ENCODE measurements at places on chromosomes 16 and 17.

DNA sequence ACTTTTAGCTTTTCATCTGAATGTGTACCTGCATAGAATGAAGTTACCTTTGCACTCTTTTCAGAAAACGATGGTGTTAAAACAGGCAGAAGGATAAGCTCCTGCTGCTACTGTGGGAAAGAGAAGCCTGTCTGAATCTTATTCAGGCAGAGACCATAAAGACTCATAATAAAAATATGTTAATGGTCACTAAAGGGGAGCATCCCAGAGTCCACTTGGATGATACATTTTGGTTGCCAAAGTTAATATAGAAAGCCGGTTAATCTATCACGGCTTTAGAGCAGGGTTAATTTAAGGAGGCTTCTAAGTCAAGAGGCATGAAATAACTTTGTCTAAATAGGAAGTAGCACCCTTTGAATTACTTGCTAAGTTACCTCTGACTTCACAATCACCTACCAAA is 2.9 kb downstream of the MARCHF10 start:
- no peak for DNase-seq

GRCh38 chr17:44121997-44122815 is 1.2 kb downstream of the HDAC5 start:
- DNase-seq, result no peak

DNA sequence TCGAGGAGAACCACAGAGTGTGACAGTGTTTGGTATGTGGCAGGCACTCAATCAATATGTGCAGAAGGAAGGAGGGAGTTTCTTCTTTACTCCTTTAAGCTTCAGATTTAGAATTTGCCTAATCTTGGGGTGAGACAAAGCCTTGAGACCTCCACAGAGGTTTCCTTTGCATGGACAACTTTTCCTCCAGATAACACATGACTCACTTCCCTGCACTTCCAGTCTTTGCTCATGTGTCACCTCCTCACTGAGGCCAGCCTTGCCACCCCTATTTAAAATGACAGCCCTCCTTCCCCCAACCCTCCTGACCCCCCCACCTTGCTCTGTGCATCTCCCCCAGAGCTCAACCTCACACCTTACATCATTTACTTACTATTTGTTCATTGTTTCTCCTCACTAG is 17.4 kb upstream of the NOS2 start:
- peak; percentile 75 for DNase-seq

DNA sequence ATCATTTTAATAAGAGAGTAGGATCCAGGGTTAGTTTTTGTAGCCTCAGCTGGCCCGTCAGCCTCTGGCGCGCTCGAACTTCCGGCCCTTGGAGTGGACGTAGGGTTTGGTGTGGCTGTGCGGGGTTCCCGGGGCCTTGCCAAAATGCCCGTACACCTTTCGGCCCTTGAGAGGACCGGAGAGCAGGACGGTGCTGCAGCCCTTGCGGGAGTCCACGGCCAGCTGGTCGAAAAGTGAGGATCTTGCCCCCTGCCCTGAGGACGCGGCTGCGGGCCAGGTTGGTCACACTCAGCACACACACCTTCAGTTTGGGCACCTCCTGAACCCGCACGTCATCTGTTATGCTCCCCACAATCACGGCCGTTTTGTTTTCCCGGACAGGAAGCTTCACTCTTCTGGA is 42.2 kb upstream of the CNTNAP4 start:
- no peak for DNase-seq

- no peak for DNase-seq
These were observed 44.2 kb downstream of the ADCY7 start for GRCh38 chr16:50310308-50311133.

GRCh38 chr17:43467981-43468581 is 15.7 kb upstream of the DHX8 start:
- no peak for DNase-seq

DNA sequence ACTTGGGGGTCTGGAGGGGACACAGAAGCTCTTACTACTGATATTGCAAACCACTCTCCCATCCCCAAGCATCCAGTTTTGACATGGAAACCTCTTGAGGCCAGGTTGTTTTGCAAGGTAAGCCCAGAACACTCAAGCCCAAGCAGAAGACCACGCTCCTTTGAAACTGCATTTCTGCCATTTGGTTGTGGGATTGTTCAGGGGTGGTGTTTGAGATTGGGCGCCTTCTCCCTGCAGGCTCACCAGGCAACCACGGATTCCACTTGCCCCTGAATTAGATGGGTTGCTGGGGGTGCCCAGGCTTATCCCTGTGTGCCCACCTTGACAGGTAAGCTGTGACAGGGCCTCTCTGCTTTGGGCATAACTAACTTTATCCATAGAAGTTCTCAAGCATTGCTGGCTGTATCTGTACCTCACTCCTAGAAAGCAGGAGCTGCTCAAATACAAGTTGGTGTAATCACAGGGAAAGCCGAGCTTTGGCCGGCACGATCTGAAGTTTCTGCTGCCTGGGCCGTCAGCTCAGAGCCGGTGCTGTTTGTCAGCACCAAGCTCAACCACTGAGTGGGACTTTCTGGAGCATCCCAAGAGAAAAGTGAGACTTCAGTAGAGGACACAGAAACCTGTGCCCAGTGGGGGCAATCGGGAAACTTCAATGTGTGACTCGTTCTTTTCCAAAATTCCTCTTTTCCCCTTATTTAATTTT is 93.6 kb downstream of the CYLD start:
- DNase-seq, result no peak

GRCh38 chr17:5665164-5665563 is 80.9 kb upstream of the NLRP1 start:
- DNase-seq, result no peak

GRCh38 chr17:77153999-77154586 is 13.3 kb downstream of the SEC14L1 start:
- DNase-seq, result no peak

DNA sequence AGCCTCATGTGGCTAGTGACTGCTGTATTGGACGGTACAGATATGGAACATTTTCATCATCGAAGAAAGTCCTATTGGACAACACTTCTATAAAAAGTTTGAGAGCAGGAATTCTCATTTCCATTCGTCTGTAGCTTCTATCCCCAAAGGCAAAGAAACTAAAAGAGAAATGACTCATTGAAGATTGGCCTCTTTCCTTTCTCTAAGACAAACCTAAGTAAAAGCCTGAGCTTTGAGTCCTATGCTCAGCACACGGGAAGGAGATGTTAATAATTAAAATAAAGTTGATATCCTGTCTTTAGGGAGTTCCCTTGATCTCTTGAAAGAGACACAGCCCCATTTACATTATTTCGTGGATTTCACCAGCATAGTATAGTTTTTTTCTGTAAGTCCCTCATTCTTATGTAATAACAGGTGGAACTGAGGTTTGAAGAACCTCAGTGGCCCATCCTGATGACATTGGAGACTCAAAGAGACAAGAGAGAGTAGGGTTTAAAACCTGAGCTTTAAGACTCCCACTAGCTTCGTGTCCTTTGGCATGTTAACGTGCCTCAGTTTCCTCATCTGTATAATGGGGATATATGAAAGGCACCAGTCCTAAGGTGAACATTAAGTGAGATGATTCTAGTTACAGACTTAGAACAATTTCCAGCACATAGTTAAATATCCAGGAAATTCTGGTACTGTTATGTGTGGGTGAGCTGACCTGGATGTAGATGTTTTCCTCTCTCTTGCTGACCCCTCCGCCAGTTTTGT is 174.0 kb downstream of the IRX3 start:
- no peak for DNase-seq

DNA sequence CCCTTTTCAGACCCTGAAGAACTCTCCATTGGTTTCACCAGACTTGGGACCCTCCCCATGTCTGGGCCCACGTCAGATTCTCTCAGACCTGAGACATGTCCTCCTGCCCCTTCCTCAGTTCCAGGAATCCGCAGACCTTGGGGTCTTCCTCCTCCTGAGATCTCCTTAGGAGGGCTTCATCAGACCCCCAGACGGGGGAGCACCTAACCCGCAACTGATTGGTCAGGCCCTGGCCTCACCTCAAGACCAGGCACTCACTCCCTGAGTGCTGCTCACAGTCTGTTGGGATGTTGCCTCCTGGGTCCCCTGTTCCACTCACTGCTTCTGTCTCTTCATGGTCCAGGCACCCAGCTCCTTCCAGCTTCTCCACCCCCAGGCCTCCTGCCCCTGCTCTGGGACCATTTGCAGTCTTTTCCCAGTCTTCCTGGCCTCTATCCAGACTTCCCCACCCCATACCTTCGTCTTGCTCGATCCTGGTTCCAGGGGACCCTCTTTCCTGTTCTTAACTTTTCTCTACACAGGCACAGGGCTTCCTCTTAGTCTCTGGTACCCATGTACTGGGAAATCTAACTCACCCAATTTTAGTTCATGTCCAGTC is 1.2 kb downstream of the GID4 start:
- peak; percentile 7 for DNase-seq

GRCh38 chr17:4771519-4772234 is at the start of gene TM4SF5:
TSS of gene TM4SF5 (plus strand) at chr17:4771886. CDS start at chr17:4771923, 37 bp downstream.
- no peak for DNase-seq

DNA sequence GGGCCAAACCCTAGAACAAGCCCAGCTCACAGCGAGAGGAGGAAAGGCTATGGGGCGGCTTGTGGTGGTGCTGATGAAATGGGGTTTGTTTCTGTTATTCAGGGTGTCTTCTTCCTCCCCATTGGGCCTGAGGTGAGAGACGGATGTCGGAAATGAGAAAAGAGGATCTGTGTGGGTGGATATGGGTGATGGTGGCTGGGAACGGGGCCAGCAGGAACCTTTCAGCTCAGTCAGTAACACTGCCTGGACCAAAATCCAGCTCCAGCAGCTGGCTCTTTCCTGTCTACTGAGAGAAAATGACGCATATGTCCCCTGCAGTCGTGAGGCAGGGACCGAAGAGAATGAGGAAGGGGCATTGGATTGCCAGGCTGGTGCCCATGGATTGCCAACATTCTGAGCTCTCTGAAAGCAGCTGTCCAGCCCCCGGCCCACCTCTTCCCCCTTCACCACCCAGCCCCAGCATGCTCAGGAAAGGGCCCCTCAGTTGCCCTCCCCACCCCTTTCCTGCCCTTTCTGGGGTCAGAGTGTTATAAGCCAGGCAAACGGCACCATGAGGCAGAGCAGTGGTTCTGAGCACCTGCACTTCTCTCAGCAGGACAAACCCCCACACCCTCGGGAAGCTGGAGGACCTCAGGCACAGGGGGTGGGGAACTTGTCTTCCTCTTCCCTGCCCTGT is 4.0 kb downstream of the MYH3 start:
- DNase-seq, result no peak

- peak; percentile 84 for DNase-seq
These were observed 20.6 kb downstream of the MAP2K4 start for GRCh38 chr17:12041312-12041711.

DNA sequence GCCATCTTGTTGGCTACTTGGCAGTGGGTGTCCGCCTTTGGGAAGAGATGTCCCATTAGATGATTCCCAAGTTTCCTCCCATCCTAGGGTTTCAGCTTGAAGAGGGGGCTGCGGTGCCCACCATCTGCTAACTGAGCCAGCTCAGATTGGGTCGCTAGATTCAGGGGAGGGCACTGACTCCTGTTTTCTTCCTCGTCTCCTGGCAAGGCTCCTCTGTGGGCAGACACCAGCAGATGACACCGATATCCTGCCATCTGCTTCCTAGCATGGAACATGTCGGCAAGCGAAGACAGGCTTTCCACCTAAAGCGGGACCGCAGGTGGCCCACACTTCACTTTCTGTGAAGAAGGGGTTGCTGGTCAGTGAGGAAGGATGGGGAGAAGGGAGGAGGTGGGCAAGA is 27.3 kb downstream of the C17orf75 start:
- no peak for DNase-seq

GRCh38 chr17:63523253-63523855 is at the start of gene KCNH6:
TSS of gene KCNH6 (plus strand) at chr17:63523358. CDS start at chr17:63523414, 56 bp downstream.
- DNase-seq, result no peak

GRCh38 chr17:17140590-17140980 is 65.5 kb downstream of the PLD6 start:
- peak; percentile 87 for DNase-seq

- DNase-seq, result no peak
These were observed 213.7 kb downstream of the COPRS start for GRCh38 chr17:31645351-31645750.

DNA sequence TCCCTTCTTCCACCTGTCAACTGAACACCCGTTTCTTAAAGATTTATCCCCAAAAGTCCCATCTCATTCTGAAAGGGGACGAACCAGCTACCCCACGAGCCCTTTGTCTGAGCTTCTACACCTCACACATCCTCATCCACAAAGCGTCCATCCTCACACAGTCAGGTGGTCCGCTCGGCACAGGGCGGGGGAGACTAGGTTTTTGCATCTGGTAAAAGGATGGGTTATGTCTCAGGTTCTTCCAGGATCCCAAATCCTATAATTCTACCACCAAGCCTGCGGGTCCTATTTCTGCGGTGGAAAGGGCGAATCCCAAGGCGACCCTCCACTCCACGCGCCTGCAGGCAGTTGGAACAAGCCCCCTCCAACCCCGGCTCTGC is 458 bp downstream of the GFOD2 start:
- peak; percentile 13 for DNase-seq

GRCh38 chr16:27844826-27845225 is 218.7 kb downstream of the GSG1L start:
- DNase-seq, result no peak

DNA sequence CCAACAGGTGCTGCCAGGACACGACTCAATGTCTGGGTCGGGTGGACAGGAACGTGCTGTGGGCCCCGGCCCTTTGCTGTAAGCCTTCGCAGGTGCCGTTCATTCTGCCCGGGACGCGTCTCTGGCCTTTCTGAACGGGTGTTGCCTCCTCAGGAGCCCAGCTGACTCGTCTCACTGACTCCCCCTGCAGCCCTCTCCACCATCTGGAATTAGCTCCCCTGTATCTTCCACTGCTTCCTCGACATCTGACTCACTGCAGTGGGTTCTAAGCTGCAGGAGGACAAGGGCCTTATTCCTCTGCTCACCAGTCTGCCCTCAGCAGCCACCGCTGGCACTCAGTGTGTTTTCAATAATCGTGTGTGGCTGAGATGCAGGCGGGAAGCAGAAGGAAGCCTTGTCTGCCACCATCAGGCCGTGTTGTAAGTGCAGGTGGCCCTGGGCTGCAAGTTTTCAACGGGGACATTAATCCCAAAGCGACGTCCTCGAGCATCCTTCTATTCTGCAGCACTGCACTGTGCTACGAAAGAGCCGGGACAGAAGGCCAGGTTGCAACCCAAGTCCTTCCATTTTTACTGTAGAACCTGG is 256.2 kb downstream of the FOXL1 start:
- DNase-seq, result no peak

- no peak for DNase-seq
These were observed 50.9 kb downstream of the ZFPM1 start for GRCh38 chr16:88503771-88504488.
